ENCODE measurements at places on chromosomes 11 and 22.

DNA sequence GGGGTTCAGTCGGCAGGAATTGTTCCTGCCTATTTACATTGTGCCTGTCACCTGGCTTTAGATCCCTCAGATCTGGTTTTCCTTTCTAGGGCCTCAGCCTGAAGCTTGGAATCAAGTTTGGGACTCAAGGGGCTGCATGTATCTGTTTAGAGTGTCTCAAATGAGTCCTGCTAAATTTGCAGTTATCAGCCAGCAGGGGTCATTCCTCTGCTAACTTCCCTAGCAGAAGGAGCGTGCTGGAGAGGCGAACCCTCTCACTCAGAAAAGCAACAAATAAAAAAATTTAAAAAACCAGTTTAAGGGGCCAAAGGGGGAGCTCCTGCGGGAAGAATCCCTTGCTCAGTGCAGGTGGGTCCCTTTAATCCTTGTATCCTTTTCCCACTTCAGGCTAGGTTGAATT, 1220.2 kb downstream of the JRKL start:
- DNase-seq = no peak
- peaks cover 3% of the 10 kb centered on the region for H3K27me3 ChIP-seq
- H3K36me3 ChIP-seq = no peaks in the 10 kb centered on the region

DNA sequence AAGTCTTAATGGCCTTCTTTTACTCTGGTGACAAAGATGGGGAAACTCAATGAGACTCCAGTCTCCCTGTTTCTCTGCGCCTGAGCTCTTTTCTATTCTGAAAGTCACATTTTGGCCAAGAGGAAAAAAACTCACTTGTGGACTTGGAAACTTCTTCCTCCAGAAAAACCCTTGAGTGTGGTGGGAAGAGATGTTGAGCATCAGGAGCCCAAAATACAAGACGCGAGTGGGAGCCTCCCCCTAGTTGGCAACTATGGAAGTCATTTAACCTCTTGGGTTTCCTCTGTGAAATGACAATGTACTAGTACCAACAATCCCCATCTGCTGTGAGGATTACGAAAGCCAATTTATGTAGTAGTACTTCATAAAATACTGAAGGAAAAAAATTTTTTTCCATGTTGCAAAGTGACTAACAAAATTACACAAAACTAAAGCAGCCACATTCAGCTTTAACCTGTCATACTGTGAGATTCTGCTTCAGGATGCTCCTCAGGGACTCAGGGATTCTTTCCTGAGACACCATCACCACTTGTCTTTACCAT, 524 bp upstream of the SLC25A17 start:
- H3K36me3 ChIP-seq = peaks cover 19% of the 10 kb centered on the region
- H3K4me1 ChIP-seq = peaks cover 7% of the 10 kb centered on the region
- peak overlapping the region; percentile 73 for H3K4me3 ChIP-seq
- no peak for DNase-seq

- peaks cover 4% of the 10 kb centered on the region for H3K27me3 ChIP-seq
- no peaks in the 10 kb centered on the region for H3K4me1 ChIP-seq
- DNase-seq = peak; percentile 50
- H3K4me3 ChIP-seq = no peak overlapping the region
- no peak overlapping the region for H3K27ac ChIP-seq
- no peaks in the 10 kb centered on the region for H3K36me3 ChIP-seq
These were observed 92.8 kb upstream of the KCNQ1OT1 start for GRCh38 chr11:2792381-2793250.

DNA sequence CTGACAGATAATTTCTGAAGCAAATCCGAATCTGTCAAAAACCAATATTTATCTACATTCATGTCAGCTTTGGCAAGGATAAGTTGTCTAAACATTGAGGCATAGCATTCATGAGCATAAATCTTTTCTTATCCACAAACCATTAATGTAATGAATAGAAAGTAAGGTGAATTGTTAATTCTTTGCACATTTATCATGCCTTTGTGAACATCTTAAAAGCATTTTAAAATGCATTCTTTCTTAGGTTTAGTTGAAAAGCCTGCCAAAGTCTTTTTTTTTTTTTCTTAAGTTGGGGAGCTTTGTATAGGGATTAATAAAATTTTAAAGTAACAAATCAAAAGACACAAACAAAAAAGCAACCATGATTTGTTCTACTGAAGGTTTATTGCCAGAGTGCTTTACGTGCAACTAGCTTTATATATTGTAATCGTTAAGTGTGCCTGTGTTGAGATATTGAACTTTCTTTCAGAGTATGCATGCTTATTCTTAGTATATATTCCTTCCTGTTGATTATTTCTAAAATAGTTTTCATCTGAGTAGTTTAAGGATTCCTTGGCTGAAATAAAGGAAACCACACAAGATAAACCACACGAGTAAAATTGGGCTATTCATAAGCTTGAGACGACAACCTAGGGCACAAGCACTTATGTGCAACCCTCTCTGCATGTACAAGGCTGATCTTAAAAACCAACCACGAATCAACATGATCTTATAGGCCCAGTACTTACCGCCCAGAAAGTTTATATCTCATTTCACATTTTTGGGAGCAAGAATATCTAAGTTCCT, 1110.9 kb upstream of the CNTN5 start:
- H3K27me3 ChIP-seq = peaks cover 3% of the 10 kb centered on the region
- no peaks in the 10 kb centered on the region for H3K36me3 ChIP-seq
- no peaks in the 10 kb centered on the region for H3K4me1 ChIP-seq
- no peak for DNase-seq

GRCh38 chr11:21866781-21867180, 326.1 kb upstream of the ANO5 start:
- no peak overlapping the region for H3K4me3 ChIP-seq
- no peak overlapping the region for H3K27ac ChIP-seq
- no peaks in the 10 kb centered on the region for H3K4me1 ChIP-seq
- no peaks in the 10 kb centered on the region for H3K27me3 ChIP-seq

DNA sequence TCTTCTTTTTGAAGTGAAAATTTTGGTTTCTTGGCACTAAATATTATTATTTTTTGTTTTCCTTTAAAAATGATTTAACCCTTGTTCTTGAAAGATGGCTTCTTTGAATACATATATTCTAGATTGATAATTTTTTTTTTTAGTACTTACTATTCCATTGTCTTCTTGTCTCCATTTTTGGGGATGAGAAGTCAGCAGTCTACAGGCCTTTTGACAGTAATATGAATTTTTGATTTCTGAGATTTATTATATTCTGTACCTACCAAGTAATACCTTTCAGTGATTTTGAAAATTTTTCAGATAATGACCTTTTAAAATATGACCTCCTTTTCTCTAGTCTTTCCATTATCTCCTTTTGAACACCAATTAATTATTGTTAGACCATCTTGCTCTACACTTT, 294.1 kb upstream of the LARGE1 start:
- no peak overlapping the region for H3K4me3 ChIP-seq
- no peaks in the 10 kb centered on the region for H3K36me3 ChIP-seq
- no peaks in the 10 kb centered on the region for H3K4me1 ChIP-seq
- DNase-seq = no peak

GRCh38 chr11:66529069-66529468, 16.8 kb downstream of the ZDHHC24 start:
- no peak overlapping the region for H3K4me3 ChIP-seq
- 0 out of 2 replicates have a peak, but pooled peaks cover under 1% of the 10 kb centered on the region for H3K36me3 ChIP-seq
- no peak for DNase-seq
- no peaks in the 10 kb centered on the region for H3K4me1 ChIP-seq
- no peaks in the 10 kb centered on the region for H3K27me3 ChIP-seq

- no peaks in the 10 kb centered on the region for H3K27me3 ChIP-seq
- H3K27ac ChIP-seq = no peak overlapping the region
- 0 out of 2 replicates have a peak, but pooled peaks cover 4% of the 10 kb centered on the region for H3K36me3 ChIP-seq
- no peak overlapping the region for H3K4me3 ChIP-seq
These were observed 10.0 kb downstream of the STX3 start for GRCh38 chr11:59765068-59765735.

GRCh38 chr11:10796191-10796590, 12.5 kb downstream of the EIF4G2 start:
- H3K4me1 ChIP-seq = no peaks in the 10 kb centered on the region
- H3K27me3 ChIP-seq = no peaks in the 10 kb centered on the region
- no peak for DNase-seq
- H3K36me3 ChIP-seq = peaks cover 50% of the 10 kb centered on the region

DNA sequence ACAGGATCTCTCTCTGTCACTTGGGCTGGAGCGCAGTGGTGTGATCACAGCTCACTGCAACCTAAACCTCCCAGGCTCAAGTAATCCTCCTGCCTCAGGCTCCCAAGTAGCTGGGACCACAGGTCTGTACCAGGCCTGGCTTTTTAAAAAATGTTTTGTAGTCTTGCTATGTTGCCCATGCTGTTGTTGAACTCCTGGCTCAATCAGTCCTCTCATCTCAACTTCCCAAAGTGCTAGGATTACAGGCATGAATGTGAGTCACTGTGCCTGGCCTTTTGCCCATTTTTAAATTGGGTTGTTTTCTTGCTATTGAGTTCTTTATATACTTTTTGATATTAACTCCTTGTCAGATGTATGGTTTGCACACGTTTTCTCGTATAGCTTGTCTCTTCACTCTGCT, 33.0 kb upstream of the PITPNB start:
- no peaks in the 10 kb centered on the region for H3K36me3 ChIP-seq
- no peak overlapping the region for H3K4me3 ChIP-seq
- H3K27ac ChIP-seq = no peak overlapping the region
- no peaks in the 10 kb centered on the region for H3K4me1 ChIP-seq

DNA sequence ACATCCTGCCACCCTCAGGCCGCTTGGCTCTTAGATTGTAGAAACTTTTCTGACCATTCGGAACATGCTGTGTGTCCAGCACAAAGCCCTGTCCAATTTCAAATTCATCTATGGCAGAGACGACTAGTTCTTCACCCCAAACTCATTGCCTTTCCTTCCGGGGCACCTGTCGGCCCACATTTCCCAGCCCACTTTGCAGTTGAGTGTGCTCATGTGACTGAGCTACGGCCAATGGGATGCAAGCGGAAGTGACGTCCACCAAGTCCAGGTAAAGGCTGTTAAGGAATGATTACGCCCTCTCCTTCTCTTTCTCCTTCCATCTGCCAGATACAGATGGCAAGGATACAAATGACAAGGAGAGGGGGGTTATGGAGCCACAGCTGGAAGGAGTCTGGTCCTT, 32.5 kb downstream of the SYT13 start:
- H3K27ac ChIP-seq = no peak overlapping the region
- H3K27me3 ChIP-seq = no peaks in the 10 kb centered on the region
- DNase-seq = no peak
- no peaks in the 10 kb centered on the region for H3K36me3 ChIP-seq

GRCh38 chr11:122556605-122557004, 98.9 kb upstream of the UBASH3B start:
- H3K4me1 ChIP-seq = no peaks in the 10 kb centered on the region
- H3K4me3 ChIP-seq = peak overlapping the region; percentile 27
- DNase-seq = no peak
- H3K27ac ChIP-seq = no peak overlapping the region
- no peaks in the 10 kb centered on the region for H3K27me3 ChIP-seq

GRCh38 chr22:41969110-41969646, at the start of gene SEPTIN3:
TSS of gene SEPTIN3 (plus strand) at chr22:41969443. CDS start at chr22:41971493, 2,050 bp downstream.
- no peak for DNase-seq
- H3K4me3 ChIP-seq = no peak within 1 kb of the TSS
- no peaks in the 10 kb centered on the region for H3K27me3 ChIP-seq
- no peaks in the 10 kb centered on the region for H3K36me3 ChIP-seq
- H3K4me1 ChIP-seq = no peaks in the 10 kb centered on the region
